ENCODE measurements at places on chromosomes 3 and 15.

DNA sequence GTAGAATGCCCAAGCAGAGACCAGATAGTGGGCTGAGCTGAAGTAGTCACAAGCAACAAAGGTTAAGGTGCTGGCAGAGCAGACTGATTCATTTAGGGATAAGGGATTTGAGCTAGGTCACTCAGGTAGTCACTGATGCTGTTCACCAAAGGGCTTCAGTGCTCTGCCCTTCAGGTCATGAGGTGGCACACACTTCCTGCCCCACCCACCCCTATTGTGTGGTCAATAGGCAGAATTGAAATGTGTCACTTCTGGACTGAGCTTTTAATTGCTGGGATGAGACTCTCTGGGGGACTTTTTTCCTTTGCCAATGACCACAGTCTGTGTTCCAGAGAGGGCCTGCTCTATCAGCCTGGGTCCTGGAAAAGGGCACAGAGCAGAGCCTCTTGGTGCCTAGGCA lies 2.9 kb upstream of the DIS3L start:
- DNase-seq = no peak

DNA sequence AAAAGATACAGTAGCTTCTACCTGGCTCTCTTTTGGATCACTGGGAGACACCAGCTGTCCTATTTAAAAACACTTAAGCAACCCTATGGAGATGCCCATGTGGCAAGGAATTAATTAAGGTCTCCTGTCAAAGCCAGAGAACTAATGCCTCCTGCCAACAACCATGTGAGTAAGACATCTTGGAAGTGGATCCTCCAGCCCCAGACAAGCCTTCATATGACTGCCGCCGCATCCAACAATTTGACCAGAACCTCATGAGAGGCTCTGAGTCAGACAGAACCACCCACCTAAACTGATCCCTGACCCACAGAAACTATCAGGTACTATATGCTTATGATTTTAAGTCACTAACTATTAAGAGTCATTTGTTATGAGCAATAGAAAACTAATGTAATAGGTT lies 22.3 kb downstream of the IFT80 start:
- DNase-seq = peak; percentile 43

GRCh38 chr3:40639006-40639405 lies 114.2 kb downstream of the ZNF621 start:
- no peak for DNase-seq

DNA sequence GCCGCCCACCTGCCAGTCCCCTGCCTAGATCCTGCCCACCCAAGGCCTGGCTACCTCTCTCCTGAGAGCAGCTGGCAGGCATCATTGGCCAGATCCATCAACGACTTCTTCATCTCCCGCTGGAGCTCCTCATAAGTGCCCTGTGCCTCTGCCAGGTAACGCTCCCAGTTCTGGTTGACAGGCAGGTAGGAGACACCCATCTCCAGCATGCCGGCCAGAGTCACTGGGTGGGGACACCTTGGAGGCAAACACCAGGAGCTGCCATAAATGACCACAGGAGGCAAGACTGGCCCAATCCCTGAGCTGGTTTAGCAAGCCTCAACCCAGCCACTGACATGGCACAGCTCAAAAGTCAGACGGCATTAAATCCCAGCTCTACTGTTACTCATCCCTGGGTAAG lies 7.5 kb downstream of the POLG start:
- no peak for DNase-seq

DNA sequence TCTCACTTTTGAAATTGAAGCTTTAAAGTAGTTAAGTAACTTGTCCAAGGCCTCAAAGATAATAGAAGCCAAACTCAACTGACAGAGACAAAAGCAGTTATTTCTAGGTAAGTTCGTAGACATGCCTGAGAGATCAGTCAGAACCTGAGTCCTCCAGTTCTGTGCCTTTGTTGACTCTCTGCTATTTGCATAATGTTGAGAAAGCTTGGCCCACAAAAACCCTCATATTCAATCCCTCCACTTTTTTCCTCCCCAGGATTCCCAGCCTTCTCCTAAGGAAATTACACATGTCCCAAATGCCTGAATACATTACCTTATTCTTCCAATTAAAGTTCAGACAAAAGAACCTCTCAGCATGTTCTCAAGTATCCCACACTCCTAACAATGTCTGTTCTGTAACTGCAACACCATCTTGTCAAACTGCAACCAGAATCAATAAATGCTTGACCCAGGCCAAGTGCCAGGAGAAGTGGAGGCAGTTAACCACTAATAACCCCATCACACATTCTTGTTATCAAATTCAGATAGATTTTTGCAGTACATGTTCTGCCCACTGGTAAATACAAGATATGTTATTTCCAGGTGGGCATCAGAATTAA lies 217.8 kb downstream of the LRRC3B start:
- DNase-seq = no peak

GRCh38 chr3:129599607-129600006 lies 6.9 kb downstream of the PLXND1 start:
- DNase-seq = peak; percentile 86

DNA sequence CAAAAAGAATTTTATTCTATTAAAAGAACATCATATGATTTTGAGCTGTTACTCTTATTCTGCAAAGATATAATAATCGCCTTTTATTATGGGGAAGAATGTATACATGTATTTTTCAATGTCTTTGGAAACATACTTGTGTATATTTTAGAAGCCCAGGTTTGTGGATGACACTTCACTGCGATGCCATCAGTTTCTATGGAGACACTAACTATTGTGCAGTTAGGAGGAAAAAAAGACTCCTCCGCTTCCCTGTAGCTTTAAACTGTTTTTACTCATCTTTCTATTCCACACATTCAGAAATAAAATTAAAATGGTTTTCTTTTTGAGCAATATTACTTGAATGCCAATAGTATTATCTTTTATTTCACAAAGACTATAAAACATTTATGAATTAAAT lies 305.0 kb downstream of the NLGN1 start:
- no peak for DNase-seq

DNA sequence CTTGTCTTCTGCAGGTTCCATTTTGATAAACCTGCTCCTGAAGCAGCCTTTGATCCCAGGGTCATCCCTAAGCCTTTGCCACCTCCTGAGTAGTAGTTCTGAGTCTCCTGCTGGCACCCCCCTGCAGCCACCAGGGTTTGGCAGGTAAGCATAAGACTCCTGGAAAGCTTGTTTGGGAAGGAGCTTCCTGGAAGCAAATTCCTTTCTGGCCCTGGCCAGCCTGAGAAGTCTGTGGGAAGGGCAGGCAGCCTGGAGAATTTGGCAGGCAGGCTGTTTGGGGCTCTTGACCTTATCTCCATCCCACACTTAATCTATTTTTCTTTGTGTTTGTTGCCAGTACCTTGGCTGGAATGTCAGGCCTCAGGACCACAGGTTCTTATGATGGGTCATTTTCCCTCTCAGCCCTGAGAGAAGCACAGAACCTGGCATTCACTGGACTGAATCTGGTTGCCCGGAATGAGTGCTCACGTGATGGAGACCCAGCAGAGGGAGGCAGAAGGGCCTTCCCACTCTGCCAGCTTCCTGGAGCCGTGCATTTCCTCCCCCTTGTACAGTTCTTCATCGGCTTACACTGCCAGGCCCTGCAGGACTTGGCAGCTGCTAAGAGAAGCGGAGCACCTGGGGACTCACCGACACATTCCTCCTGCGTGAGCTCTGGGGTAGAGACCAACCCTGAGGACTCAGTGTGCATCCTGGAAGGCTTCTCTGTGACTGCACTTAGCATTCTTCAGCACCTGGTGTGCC lies 13.4 kb downstream of the ATRIP start:
- DNase-seq = no peak

- no peak for DNase-seq
These were observed 37.5 kb upstream of the C3orf38 start for GRCh38 chr3:88112289-88112688.

DNA sequence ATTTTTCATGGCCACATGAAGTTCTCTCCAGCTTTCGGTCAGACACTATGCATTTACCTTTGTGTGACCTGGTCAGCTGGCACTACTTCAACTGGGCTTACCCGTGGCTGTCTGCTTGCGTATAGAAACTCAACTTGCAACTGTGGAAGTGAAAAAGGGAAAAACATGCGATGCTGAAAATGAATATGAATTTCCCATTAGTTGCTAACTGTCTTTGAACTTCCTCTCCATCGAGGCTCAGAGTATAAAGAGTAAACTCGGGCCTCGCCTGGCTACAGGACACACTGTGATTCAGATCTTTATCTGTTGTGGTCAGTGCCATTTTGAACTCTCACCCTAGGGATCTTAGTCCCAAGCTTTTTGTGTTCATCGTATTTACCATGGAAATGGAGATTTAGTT lies 26.8 kb downstream of the NFKBIZ start:
- no peak for DNase-seq

- no peak for DNase-seq
These were observed 79.5 kb downstream of the CD200R1L start for GRCh38 chr3:112767177-112767576.

GRCh38 chr3:47056705-47057104 lies 77.2 kb downstream of the NBEAL2 start:
- no peak for DNase-seq

GRCh38 chr3:98556164-98557130 lies 24.7 kb downstream of the GPR15 start:
- peak; percentile 74 for DNase-seq

GRCh38 chr3:187012609-187013051 lies 82.3 kb downstream of the ST6GAL1 start:
- peak; percentile 17 for DNase-seq

DNA sequence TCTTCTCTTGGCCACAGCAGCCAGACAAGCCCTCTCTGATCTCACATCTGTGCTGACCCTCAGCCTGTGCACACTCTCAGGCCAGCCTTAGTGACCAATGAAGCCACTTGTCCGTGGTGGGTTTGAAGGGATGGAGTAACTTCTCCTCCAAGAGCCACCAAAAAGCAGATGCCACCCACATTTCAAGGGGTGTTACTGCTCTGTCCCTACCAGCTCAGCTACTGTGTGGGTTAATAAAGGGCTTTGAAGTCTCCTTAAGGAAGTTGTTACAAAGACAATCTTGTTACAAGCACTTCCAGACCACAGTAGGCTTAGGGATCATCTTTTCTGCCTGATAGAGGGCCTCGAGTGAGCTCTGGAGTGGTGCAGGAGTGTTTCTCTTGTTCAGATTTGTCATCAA lies 3.3 kb upstream of the CA12 start:
- DNase-seq = no peak

DNA sequence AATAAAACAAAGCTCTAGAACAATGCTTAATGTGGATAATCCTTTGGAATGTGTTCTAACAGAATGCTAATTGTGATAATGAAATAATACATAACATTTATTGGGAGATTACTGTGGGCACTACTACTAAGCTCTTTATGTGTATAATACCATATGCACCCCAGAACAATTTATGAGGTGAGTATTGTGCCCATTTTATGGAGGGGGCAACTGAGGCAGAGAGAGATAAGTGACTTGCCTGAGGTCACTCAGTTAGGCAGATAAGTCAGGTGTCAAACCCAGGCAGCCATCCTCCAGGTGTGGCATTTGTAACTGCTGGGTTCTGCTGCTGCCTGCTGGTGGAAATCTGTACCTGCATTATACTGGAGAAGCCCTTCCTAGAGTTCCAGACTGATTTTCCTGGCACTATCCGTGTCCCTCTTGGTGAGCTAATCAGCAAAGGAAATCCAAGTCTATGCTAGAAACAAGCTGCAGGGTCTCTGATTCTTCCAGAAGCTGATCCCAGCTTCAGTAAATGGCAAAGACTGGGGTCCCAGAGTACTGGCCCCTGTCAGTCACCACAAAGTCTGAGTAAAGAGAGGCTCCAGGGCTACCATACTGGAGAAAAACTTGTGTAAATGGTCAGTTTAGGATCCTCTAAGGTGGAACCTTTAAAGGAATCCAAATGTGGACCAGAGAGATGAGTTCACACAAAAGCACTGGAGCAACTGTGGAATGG lies 22.6 kb upstream of the RBP1 start:
- DNase-seq = peak; percentile 27

DNA sequence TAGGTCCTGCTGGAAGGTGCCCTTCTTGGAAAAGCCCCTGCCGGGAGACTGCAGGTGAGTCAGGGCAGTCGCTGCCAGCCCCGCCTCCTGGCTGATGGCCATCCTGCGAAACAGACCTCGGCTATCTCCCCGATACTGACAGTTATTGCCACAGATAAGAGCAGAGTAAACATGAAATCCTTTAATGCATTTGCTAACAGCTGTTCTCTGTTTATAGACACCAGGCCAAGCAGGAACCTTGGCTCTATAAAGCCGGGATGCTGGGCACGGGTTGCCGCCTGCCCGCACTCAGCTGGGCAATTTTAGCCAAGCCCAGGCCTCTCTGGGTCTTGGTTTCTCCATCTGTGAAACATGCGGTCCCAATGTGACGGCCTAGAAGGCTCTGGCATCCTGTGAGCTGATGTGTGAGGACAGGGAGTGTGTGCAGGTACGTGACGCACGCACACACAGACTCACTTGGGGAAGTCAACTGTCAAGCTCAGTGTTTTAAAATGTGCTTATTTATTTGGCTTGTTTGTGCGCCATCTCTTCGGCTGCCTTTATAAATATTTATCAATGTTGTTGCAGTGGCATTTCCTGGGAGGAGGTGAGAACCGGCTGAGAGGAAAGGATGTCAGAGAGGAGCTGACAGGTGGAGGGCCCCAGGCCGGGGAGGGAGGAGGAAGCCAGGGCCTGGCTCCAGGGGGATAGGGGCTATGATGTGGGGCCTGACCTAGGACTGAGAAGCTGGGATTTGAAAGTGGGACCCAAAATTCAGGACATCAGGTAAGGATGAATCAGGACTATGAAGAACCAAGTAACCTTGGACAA lies 50.8 kb upstream of the PRR23E start:
- no peak for DNase-seq

GRCh38 chr3:49165771-49166751 lies at the start of gene CCDC71:
CCDC71 (minus strand) TSS chr3:49166331; CDS start chr3:49164208, 2,123 bp downstream.
- DNase-seq = peak; percentile 74

DNA sequence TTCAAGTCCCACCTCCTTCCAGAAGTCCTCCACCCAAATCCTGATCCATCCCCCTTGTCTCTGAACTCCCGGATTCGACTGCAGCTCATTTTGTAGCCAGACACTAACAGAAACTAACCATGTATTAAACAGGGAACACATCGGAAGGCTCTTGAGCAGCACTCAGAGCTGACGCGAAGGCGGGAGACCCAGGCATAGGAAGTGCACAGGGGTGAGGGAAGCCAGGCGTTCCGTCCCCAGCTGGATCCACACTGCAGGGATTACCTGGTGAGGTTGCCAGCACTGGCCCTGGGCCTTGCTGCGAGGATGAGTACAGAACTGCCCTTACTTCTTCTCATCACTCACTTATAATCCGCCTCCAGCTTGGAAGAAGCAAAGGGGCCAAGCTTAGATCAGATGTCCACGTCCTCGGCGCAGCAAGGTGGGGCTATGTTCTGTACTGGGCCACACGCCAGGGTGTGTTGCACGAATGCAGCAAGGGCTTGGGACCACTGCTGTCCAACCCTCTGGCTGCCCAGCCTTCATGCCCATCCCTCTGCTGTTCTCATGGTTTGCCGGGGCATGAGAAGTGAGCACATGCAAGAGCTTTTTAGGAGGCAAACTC lies 124.2 kb upstream of the SMAD3 start:
- DNase-seq = no peak

DNA sequence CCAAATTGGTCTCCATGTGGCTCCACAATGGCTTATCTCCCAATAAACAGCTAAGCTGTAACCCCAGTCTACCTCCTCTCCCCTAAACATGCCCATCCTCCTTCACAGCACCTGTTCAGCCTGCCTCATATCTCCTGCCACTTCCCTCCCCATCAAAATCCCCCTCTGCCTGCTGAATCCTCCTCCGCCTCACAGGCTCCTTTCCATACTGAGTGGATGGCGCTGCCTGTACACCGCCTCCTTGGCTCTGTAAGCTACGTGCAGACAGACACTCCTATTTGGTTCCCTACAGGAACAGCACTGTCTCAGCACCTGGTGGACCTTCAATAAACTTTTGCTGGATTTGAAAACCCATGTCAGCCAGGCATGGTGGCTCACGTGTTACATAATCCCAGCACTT lies 53.7 kb downstream of the ADCY5 start:
- DNase-seq = no peak

All from ELR (cell line).